Activated T-helper 1 cell treated with Interleukin-2 at 50 U/mL for 16 hours (primary cell): ENCODE measurements at places on chromosomes 16 and 17.

DNA sequence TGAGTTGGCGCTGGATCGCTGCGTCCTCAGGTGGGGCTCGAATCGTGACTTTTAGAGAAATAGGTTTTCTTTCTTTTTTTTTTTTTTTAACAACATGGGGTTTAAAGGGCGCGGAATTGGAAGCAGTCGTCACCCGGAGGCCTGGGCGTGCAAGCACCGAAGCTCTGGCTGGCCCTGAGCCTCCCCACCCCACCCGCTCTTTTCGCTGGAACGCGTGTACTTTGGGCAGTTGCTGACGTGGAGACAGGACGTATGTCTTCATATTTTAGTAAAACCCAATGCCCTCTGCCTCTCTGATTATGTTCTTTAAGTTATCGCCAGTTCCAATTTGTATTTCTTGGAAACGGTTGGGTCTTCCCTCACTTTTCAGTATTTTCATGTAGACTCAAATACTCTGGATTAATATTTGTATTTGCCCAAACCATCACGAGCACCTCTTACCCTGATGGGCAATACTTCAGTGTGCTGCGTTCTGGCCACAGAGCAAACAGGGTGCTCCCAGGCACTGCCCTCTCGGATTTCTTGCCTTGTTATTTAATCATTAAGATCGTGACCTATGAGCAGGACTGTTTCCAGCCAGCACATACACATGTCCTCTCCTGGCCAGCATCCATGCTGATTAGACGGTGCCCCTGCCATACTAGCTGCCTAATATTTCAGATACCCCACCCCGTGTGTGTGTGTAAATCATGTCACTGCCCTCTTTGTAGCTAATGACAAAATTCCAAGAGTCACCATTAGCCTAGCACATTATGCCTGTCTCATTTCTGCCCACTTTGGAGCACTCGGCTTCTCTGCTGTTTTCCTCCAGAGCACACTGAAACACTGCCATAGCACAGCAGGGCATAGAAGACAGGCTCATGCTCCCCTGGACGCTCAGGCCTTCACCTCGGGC, 805 bp upstream of the C16orf95 start:
- DNase-seq: no peak

- DNase-seq: no peak
Observed at GRCh38 chr17:48052956-48053757, 5.0 kb downstream of the NFE2L1 start.

- DNase-seq: no peak
Observed at GRCh38 chr17:28112181-28112580, 69.7 kb downstream of the NLK start.

GRCh38 chr16:88793251-88793954, 8.4 kb upstream of the PIEZO1 start:
- DNase-seq: no peak

GRCh38 chr17:57207396-57207795, 48.9 kb upstream of the MSI2 start:
- no peak for DNase-seq
